ENCODE measurements at places on chromosomes 3 and 15. TPM values are rescaled to one million over a fixed set of nuclear protein-coding genes. Genes with fewer than 3 reads are reported as not detected.

DNA sequence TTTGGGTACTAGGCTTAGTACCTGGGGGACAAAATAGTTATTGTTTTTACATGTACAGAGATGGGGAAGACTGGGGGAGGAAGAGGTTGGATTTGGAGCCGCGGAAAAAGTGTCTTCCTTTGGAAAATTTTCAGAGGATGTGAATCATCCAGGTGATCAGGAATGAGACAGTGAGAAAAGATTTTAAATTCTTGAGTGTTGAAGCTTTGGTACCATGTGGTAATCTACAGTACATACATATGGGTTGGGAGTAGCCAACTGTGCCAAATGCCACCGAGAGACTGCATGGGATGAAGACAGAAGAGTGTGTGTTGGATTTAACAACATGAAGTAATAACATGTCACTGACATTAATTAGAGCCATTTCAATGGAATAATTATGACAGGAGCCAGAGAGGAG, 1238.2 kb downstream of the ROBO1 start:
- no peak overlapping the region for H3K4me3 ChIP-seq
- H3K4me1 ChIP-seq = no peaks in the 10 kb centered on the region
- no peaks in the 10 kb centered on the region for H3K36me3 ChIP-seq
- DNase-seq = no peak

Gene GOLGA6D
- total RNA-seq = not detected

GRCh38 chr15:94360251-94360685, 128.9 kb downstream of the MCTP2 start:
- H3K4me3 ChIP-seq = no peak overlapping the region
- H3K27ac ChIP-seq = no peak overlapping the region
- H3K36me3 ChIP-seq = no peaks in the 10 kb centered on the region
- no peaks in the 10 kb centered on the region for H3K27me3 ChIP-seq
- H3K4me1 ChIP-seq = no peaks in the 10 kb centered on the region

DNA sequence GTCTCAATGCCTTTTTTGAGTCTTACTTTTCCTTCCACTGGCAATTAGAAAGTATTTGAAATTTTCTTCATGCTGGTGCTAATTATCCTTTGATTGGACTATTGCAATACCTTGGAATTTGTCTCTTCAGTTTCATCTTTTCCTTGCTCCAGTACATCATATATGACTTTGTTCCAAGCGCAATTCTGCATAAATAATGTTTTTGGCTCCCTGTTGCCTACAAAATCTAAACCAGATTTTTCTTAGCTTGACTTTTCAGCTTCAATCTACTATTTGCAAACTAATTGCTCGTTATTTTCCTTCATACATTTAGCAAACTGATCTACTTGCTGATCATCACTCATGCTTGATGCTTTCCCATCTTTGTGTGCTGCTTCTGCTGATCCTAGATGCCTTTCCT, 230.8 kb upstream of the GPR149 start:
- no peaks in the 10 kb centered on the region for H3K36me3 ChIP-seq
- no peak overlapping the region for H3K27ac ChIP-seq
- no peaks in the 10 kb centered on the region for H3K4me1 ChIP-seq
- no peak for DNase-seq

Gene GNAT1
- total RNA-seq = 0.54 TPM

Gene POPDC2
- total RNA-seq = 35.2 TPM

Gene AHSG
- total RNA-seq = not detected

DNA sequence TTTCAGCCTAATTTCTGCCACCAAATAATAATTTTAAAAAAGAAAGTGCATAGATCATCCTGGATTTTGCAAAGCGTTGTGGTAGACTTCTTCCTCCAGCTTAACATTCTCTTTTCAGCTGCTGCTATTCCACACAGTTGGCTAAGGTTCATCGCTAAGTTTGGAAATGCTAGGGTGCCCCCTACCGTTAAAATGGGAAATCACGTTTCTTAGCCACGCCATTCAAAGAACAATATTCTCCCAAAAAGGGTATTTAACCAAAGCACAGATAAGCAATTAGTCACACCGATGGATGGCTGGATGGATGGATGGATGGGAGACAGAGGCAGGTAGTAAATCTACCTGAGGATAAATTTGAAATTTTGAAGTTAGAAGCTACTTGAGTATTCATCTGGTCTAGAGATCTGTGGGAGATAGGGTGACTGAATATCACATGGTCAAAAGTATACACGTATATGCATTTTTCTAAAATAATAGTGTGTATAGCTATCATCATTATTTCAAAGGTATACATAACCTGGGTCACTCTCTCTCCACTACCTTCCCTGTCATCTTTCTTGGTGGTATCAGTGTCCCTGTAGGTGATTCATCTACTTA, 67.2 kb downstream of the EFHB start:
- no peaks in the 10 kb centered on the region for H3K36me3 ChIP-seq
- no peaks in the 10 kb centered on the region for H3K4me1 ChIP-seq
- DNase-seq = no peak

Gene ATP2B2
- not detected for total RNA-seq

GRCh38 chr3:136939489-136939888, 18.3 kb upstream of the IL20RB start:
- H3K4me1 ChIP-seq = peaks cover 9% of the 10 kb centered on the region
- no peak for DNase-seq
- no peak overlapping the region for H3K4me3 ChIP-seq
- no peaks in the 10 kb centered on the region for H3K27me3 ChIP-seq
- no peaks in the 10 kb centered on the region for H3K36me3 ChIP-seq

Gene SLC22A13
- total RNA-seq = 0.99 TPM

DNA sequence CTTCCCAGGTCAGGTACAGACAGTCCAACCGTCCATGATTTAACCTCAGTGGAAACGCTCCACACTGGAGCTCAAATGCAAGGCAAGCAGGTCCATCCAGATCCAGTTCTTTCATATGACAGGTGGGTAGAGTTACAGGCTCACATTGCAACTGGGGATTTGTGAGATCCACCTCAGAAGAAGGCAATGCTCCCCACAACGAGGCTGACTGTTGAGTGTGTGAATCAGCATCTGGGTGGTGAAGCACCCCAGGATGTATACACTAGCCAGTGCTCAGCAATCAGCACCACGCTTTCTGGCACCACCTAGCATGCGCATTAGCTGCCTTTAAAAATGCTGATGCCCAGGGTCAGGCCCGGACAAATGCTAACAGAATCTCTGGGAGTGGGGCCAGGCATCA, 343.5 kb upstream of the ICE2 start:
- DNase-seq = no peak
- no peak overlapping the region for H3K4me3 ChIP-seq
- H3K36me3 ChIP-seq = no peaks in the 10 kb centered on the region
- no peaks in the 10 kb centered on the region for H3K27me3 ChIP-seq
- H3K27ac ChIP-seq = no peak overlapping the region

DNA sequence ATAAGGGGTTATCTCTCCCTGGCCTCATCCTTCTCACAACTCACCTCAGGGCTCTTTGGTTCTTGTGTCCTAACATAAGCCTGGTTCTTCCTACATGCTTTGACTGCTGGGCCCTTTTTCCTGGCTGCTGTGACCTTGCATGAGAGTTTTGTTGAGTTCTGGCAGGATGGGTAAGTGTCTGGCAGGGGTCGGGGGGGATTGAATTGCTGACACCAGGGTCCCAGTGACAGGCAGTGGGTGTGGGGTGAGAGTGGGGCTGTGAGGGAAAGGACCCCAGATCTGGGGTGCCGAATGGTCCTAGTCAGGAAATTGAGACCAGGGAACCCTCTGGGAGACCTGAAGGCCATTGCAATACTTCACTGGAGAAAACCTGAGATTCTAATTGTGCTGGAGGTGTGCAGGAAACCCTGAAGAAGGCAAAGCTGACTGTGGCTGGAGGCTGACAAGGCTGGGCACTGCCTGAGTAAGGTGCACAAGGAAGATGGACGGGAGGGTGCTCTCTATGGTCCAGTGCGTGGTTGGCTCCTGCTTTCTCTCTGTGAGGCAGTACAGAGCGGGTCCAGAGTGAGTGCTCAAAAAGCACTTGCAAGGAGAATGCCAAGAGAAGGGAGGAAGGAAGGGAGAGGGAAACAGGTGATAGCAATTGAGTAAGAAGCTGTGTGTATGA, 76.8 kb downstream of the CLSTN2 start:
- no peaks in the 10 kb centered on the region for H3K4me1 ChIP-seq
- no peak for DNase-seq
- H3K27ac ChIP-seq = no peak overlapping the region
- H3K4me3 ChIP-seq = no peak overlapping the region
- H3K36me3 ChIP-seq = no peaks in the 10 kb centered on the region

Gene PAQR9
- not detected for total RNA-seq

- no peaks in the 10 kb centered on the region for H3K27me3 ChIP-seq
- no peak for DNase-seq
- H3K27ac ChIP-seq = no peak overlapping the region
- H3K36me3 ChIP-seq = peaks cover 8% of the 10 kb centered on the region
- no peak overlapping the region for H3K4me3 ChIP-seq
Measured at GRCh38 chr3:105539897-105540296, 173.2 kb downstream of the ALCAM start.

- H3K4me3 ChIP-seq = peak overlapping the region; percentile 29
- H3K27me3 ChIP-seq = no peaks in the 10 kb centered on the region
- H3K36me3 ChIP-seq = no peaks in the 10 kb centered on the region
- peak overlapping the region; percentile 56 for H3K27ac ChIP-seq
- DNase-seq = peak; percentile 73
- peaks cover 3% of the 10 kb centered on the region for H3K4me1 ChIP-seq
Measured at GRCh38 chr15:68620721-68621527, 42.1 kb downstream of the CORO2B start.

GRCh38 chr3:113186566-113186965, 24.8 kb upstream of the BOC start:
- no peaks in the 10 kb centered on the region for H3K4me1 ChIP-seq
- H3K27ac ChIP-seq = no peak overlapping the region
- no peak for DNase-seq
- H3K27me3 ChIP-seq = no peaks in the 10 kb centered on the region

GRCh38 chr3:89340408-89340807, 233.0 kb downstream of the EPHA3 start:
- no peak overlapping the region for H3K4me3 ChIP-seq
- DNase-seq = no peak
- H3K27me3 ChIP-seq = no peaks in the 10 kb centered on the region
- H3K27ac ChIP-seq = no peak overlapping the region
- H3K4me1 ChIP-seq = peaks cover 12% of the 10 kb centered on the region
- H3K36me3 ChIP-seq = no peaks in the 10 kb centered on the region

DNA sequence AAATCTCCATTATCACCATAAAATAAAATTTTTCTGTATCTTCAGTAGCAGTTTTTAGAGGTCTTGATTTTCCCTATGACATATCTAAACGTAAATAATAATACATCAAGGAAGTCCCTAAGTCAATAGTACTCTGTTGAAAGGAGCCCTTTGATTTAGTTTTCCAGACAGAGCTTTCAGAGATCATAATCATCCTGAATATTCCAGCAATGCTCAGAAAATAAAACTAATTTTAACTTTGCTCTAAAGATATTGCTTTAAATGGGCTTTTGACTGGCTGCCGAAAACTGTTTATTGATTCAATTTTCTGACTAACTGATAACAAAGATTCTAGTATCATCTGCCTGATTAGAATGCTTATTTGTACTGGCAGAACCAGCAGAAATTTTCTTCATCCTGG, 40.7 kb upstream of the ROBO1 start:
- H3K27ac ChIP-seq = no peak overlapping the region
- no peaks in the 10 kb centered on the region for H3K4me1 ChIP-seq
- no peaks in the 10 kb centered on the region for H3K36me3 ChIP-seq
- no peak overlapping the region for H3K4me3 ChIP-seq
- no peaks in the 10 kb centered on the region for H3K27me3 ChIP-seq

Gene STXBP5L
- total RNA-seq = not detected

Gene FSTL1
- total RNA-seq = 687 TPM

Gene COL7A1
- 26.7 TPM for total RNA-seq

GRCh38 chr3:74127256-74127655, 487.2 kb downstream of the CNTN3 start:
- H3K4me1 ChIP-seq = no peaks in the 10 kb centered on the region
- H3K4me3 ChIP-seq = no peak overlapping the region
- no peaks in the 10 kb centered on the region for H3K27me3 ChIP-seq
- no peak for DNase-seq
- H3K27ac ChIP-seq = no peak overlapping the region

DNA sequence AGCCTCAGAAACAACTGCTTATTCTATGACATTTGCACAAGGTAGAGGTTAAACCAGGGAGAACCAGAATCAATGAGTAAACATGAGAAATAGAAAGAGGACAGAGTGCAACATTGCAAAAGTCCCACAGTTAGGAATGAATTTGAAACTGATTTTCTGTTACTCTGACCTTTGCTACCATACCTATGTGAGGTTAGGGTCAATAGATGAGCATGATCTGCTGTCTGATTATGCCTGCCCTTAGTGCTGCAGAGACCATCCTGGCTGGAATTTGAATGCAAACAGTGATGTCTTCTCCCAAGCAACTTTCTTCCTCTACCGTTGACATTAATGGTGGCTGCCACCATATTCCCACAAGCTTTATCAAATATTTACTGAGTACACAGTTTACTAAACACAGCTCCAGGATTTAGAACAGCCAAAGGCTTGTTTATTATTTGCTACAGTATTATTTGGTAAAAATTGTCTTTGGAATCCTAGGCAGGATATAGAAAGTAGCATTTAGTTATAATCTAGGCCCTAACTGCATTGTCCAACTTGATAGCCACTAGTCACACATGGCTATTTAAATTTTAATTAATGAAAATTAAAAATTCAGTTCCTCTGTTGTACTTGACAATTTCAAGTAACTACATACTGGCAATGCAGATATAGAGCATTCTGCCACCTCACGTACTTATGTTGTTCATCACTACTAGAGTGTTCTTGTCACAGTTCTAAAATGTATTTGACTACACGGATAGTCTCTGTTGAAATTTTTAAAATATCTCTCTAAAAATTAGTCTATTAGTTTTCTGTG, 8.9 kb upstream of the CLDN1 start:
- no peaks in the 10 kb centered on the region for H3K27me3 ChIP-seq
- no peak for DNase-seq
- H3K4me1 ChIP-seq = peaks cover 5% of the 10 kb centered on the region
- no peak overlapping the region for H3K27ac ChIP-seq
- H3K4me3 ChIP-seq = no peak overlapping the region
- H3K36me3 ChIP-seq = no peaks in the 10 kb centered on the region

- H3K27me3 ChIP-seq = no peaks in the 10 kb centered on the region
- H3K4me3 ChIP-seq = no peak overlapping the region
- H3K4me1 ChIP-seq = peaks cover 20% of the 10 kb centered on the region
- H3K36me3 ChIP-seq = no peaks in the 10 kb centered on the region
Measured at GRCh38 chr15:35514759-35515158, 31.2 kb downstream of the DPH6 start.

DNA sequence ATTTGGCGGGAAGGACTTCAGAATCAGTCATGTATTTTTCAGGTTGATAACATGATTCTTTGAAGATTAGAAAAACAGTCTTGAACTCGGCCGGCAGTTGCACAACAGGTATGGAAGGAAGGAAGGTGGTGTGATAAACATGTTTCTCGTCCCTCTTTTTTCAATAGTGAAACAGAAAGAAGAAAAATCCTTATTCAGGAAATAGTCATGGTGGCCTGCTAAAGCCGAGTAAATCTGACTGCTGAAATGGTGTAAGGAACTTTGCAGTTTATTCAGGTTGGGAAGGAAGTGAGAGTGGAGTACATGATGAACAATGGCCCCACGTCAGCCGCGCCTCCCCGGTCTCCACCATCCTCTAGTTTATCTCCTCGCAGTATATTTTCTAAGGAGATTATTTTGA, 6.7 kb downstream of the RASGRP1 start:
- H3K36me3 ChIP-seq = no peaks in the 10 kb centered on the region
- H3K4me1 ChIP-seq = no peaks in the 10 kb centered on the region
- DNase-seq = no peak
- no peak overlapping the region for H3K27ac ChIP-seq
- H3K4me3 ChIP-seq = no peak overlapping the region

- H3K36me3 ChIP-seq = no peaks in the 10 kb centered on the region
- peak overlapping the region; percentile 76 for H3K4me3 ChIP-seq
- DNase-seq = no peak
Measured at GRCh38 chr3:54120657-54121413, 1.5 kb upstream of the CACNA2D3 start.

GRCh38 chr3:71109241-71109976, 474.1 kb downstream of the FOXP1 start:
- H3K4me3 ChIP-seq = peak overlapping the region; percentile 3
- H3K36me3 ChIP-seq = peaks cover 7% of the 10 kb centered on the region
- peak overlapping the region; percentile 91 for H3K27ac ChIP-seq
- H3K27me3 ChIP-seq = no peaks in the 10 kb centered on the region
